NCI-H2107 (cell line): ENCODE measurements at places on chromosomes 6 and 20.
A peak's percentile ranks its signal among the peaks of the same experiment; 100 is the strongest.

GRCh38 chr6:98920904-98921431 lies 26.8 kb downstream of the FBXL4 start:
- no peak for DNase-seq

DNA sequence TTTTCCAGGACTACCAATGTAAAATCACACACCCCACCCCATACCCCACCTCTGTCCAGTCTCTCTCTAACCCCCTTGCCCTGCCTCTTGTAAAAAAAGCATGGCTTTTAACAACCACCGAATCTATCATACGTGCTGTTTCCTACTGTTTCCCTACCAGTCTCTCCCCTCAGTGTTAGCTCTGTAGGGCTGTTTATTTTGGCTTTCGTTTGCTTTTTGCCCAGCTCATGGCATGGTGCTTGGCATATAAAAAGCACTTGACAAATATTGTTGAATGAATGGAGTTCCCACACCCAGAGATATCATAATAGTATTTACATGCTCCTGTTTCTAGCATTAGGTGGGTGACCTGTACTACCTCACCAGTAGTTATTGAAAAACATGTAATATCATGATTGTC lies 148.2 kb downstream of the OPRM1 start:
- no peak for DNase-seq

GRCh38 chr6:154247119-154247861 lies 109.3 kb downstream of the IPCEF1 start:
- DNase-seq = no peak

DNA sequence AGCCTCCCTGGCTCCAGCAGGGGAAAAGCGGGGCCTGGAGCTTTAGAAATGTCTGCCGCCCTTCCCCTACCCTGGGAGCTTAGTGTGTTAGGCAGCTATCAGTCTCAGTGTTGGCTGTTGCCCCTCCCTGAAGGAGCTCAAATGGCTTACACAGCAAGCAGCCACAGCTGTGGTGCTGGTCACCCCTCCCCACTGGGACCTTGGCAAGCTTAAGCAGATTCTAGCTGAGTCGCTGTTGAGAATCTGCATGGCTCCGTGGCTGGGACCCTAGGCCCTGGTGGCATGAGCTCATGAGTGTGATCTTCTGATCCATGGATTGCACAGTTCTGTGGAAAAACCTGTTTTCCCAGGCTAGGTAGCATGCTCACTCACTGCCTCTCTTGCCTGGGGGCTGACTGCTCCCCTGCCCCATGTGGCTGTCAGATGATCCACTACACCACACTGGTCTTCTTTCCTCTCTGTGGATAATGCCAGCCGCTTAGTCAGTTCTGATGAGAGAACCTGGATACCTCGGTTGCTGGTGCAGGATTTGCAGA lies 714.0 kb downstream of the MAFB start:
- DNase-seq = no peak

GRCh38 chr6:6319952-6320811 lies at the start of gene F13A1:
Gene F13A1 (minus strand): TSS chr6:6320662. CDS start chr6:6318664, 1,998 bp downstream.
- DNase-seq = no peak

DNA sequence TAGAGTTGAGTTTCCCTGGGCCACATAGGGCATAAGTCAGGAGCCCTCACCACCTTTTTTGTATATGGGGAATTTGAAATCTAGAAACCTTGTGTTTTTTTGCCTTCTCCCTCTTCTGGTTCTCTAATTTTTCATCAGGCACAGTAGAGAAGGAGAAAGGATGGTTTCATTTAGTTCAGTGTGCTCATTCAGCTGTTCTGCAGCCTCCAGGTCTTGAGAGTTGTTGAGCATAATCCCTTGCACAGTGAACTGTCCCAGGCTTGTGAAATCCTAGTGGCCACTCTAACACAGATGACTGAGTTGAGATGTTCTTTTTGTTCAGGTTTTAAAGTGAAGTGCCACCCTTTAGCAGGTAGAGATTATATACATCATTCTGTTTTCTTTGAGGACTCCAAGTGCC lies 183.5 kb downstream of the CDKAL1 start:
- no peak for DNase-seq

GRCh38 chr6:136344420-136344819 lies 54.8 kb upstream of the BCLAF1 start:
- no peak for DNase-seq

DNA sequence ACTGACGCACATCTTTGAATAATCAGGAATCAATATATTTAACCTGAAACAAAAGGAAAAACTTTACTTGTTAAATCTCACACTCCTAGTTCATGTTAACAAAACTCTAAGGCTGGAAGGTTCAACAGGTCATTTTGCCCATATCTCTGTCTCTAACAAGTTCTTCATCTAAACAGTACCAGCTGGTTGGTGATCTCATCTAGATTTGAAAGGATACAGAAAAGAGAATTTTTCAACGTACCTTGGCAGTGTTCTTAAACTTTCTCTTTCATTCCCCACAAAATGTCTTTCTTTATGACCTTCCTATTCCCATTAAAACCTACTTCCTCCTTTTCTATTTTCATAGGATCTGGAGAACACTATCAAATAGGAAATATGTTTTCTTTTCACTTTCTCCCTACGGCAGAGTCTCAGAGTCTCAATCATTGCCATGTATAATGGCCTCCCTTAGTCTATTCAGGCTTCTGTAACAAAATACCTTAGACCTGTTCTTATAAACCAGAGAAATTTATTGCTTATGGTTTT lies 111.3 kb downstream of the TBX18 start:
- no peak for DNase-seq

DNA sequence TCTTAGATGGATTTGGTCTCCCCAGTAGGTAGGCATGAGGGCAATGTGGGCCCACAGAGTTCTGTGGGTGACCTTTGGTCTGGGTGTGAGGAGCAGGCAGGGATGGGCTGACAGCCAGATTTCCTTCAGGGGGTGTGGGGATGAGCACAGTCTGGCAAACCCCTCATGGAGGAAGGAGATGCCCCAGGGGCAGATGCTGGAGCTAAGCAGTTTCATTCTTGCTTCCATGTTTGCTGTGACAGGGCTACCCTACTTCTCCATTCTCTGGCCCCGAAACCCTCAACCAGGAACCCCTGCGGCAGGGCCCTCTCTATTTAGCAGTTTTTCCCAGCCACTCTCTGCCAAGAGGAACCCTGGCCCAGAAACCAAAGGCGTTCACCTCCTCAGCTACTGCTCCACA lies 40.4 kb downstream of the GCLC start:
- no peak for DNase-seq

DNA sequence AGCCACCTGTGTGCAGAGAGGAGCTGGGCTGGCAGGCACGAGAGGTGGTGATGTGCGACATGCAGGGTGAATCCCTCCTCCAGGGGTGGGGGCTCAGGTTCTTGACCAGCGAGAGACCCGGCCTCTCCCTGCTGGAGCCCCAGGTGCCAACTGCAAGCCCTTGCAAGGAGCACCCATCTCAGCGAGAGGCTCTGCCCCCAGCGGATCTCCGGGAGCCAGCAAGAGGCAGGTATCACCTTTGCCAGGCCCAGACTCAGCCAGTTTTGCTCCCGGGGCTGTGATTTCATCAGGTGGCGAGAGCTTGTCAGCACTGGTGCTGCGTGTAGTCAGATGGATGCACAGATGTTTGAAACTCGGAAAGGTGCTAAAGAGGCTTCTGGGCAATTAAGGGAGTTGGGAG lies 87.7 kb downstream of the TFAP2C start:
- DNase-seq = no peak

GRCh38 chr6:35443341-35444030 lies 8.7 kb upstream of the FANCE start:
- no peak for DNase-seq

DNA sequence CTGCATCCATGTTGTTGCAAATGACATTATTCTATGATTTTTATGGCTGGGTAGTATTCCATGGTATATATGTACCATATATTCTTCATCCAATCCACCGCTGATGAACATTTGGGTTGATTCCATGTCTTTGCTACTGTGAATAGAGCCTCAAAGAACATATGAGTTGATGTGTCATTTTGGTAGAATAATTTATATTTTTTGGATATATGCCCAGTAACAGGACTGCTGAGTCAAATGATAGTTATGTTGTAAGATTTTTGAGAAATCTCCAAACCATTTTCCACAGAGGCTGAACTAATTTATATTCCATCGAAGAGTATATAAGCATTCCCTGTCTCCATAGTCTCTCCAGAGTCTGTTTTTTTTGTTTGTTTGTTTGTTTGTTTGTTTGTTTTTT lies 1373.5 kb downstream of the GRIK2 start:
- DNase-seq = no peak

GRCh38 chr20:41119614-41120561 lies 17.5 kb upstream of the PLCG1 start:
- DNase-seq = no peak

DNA sequence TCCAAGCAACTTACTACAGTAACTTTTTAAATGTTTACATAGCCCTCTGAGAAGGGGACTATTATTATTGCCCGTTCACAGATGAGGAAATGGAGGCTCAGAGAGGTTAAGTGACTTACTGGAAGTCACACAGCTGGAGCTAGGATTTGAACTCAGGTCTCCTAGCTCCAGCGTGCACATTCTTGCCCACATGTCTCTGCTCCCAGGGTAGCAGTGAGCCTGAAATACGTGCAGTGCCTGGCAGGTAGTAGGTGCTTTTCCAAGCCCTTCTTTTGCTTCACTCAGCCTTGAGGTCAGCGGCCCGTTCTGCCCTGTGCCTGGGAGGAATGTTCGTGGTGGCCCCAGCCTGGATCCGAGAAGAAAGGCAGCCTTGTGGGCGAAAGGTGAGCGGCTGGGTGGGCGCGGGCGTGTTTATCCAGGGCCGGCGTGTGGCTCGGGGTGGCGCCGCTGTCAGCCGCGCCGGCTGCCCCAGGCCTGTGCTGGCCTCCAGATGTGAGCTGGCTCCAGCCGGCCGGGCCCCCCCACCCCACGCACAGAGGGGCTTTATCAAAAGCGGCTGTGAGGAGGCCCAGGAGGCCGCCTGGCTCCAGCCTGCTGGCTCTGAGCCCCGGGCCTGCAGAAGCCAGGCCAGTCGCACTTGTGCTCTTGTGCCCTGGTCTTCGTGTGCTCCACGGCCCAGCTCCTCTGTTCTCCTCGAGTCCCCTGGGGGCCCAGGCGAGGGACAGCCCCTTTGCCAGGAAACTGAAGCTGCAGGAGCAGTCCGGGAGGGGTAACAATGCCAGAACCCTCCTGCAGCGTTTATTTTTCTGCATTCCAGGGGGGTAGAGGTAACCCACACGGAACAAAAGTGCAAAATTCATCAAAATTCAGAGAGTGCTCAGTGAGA lies 58.1 kb downstream of the UBE2V1 start:
- no peak for DNase-seq

DNA sequence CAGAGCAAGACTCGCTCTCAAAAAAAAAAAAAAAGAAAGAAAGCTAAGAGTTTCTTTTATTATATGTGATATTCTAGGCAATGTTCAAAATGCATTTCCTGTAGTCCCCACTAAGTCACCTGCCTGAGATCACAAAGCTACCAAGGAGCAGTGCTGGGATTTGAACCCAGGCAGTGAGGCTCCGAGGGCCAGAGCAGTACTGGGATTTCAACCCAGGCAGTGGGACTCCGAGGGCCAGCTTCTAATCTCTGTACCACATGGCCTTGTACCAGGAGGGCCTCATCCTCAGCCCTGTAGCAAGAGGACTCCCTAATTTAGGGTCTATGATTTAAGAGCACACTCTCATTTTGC lies 39.7 kb downstream of the ZMYND8 start:
- DNase-seq = no peak

GRCh38 chr6:128437685-128438084 lies 82.7 kb downstream of the PTPRK start:
- DNase-seq = peak; percentile 6

GRCh38 chr6:92196325-92196724 lies 1223.0 kb downstream of the EPHA7 start:
- no peak for DNase-seq
